Ureter (tissue), 1 donor: ENCODE measurements at places on chromosomes 2 and 18. TPM values are rescaled to one million over a fixed set of nuclear protein-coding genes. Genes with fewer than 3 reads are reported as not detected.

ERICH2 gene
- 1.4 TPM for total RNA-seq

RBKS gene
- total RNA-seq: 5.2 TPM

SCYGR4 gene
- not detected for total RNA-seq

CDCA7 gene
- 5.5 TPM for total RNA-seq

ACMSD gene
- total RNA-seq: not detected

NAT8 gene
- total RNA-seq: not detected

CCDC150 gene
- total RNA-seq: 1.4 TPM

CYBRD1 gene
- 60.7 TPM for total RNA-seq

ALPP gene
- not detected for total RNA-seq

ARHGAP25 gene
- total RNA-seq: 14.7 TPM

FAM110C gene
- total RNA-seq: 21.8 TPM

CAVIN2 gene
- 52.4 TPM for total RNA-seq

DCTN1 gene
- 143 TPM for total RNA-seq

ZEB2 gene
- total RNA-seq: 92.4 TPM

HOXD13 gene
- not detected for total RNA-seq

EMILIN1 gene
- total RNA-seq: 65.8 TPM

SERPINB7 gene
- total RNA-seq: not detected

OBSL1 gene
- total RNA-seq: 89.1 TPM

ARHGAP28 gene
- 16.0 TPM for total RNA-seq

COL6A3 gene
- total RNA-seq: 197 TPM

GALNT14 gene
- 7.0 TPM for total RNA-seq

KRTCAP3 gene
- total RNA-seq: 52.9 TPM

RNPEPL1 gene
- total RNA-seq: 57.3 TPM

NEU2 gene
- not detected for total RNA-seq

AQP12B gene
- total RNA-seq: not detected

CRYBA2 gene
- not detected for total RNA-seq

SH2D6 gene
- total RNA-seq: 0.75 TPM

C1QL2 gene
- not detected for total RNA-seq

DUSP2 gene
- total RNA-seq: 2.6 TPM

MALL gene
- total RNA-seq: 31.6 TPM

LRRTM1 gene
- total RNA-seq: not detected

RESP18 gene
- total RNA-seq: not detected

ITGB6 gene
- total RNA-seq: 96.3 TPM

ATP8B1 gene
- total RNA-seq: 171 TPM
